CD4-positive, alpha-beta T cell treated with Interferon gamma for 1 hour (primary cell): ENCODE measurements at places on chromosomes 11 and 22.

DNA sequence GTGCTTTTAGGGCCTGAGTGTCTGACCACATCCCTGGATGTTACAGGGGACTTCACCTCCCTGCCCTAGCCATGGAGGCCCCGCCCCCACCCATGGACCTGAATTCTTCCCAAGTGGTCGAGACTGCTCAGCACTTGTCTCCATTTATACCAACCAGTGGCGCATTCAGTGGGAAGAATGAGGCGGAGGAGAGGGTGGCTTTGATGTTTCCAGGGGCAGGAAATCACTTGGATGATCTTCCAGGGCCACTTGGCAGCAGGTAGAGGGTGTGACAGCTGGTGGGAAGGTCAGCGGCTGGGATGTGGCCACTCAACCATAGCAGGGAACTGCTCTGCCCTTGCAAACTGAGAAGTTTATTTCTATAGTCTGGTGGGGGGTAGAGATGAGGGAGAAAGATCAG lies 155.1 kb upstream of the BLID start:
- DNase-seq, result no peak

DNA sequence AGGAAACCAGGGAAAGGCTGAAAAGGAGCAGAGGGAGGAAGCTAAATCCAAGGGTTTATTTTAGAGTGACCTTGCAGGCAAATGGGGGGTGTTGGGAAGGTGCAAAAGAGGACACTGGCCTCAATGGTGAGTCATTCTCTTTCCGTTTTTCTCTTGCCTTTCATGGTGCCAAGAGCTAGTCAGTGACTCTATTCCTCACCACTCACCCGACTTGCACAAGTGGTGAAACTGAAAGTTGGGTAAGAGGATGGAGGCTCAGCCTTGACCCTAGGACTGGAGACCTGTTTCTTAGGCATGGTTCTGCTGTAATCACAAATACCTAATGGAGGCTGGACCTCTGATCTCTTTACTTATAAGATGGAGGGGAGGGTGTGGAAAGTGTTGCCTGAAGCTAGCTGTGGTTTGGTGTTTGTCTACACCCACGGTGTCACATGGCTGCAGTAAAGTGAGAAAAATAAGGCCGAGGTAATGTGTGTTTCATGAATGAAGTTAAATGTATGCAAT lies 67.3 kb upstream of the CREB3L1 start:
- DNase-seq, result peak; percentile 19

- DNase-seq, result no peak
Measured at GRCh38 chr22:32375678-32376450, 18.2 kb downstream of the RFPL3 start.

DNA sequence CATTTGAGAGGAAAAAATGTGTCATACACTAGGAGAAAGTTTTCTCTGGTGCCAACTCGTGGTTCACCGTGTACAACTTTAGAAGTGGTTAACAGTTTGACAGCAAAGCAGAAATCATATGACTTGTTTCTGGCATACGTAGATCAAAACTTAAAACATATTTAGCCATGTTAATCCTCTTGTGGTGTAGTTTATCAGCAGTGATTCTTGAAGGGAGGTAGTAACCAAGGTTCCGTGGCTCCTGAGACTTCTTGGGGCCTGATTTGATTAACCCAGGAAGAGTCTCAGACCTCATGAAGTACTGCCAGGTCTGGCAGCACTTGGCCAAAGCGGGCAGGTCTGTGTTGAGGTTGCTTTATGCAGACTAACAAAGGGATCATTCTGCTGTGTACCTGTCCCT lies 40.5 kb downstream of the SREBF2 start:
- no peak for DNase-seq

- DNase-seq, result no peak
Measured at GRCh38 chr11:90919332-90919731, 696.5 kb upstream of the CHORDC1 start.

DNA sequence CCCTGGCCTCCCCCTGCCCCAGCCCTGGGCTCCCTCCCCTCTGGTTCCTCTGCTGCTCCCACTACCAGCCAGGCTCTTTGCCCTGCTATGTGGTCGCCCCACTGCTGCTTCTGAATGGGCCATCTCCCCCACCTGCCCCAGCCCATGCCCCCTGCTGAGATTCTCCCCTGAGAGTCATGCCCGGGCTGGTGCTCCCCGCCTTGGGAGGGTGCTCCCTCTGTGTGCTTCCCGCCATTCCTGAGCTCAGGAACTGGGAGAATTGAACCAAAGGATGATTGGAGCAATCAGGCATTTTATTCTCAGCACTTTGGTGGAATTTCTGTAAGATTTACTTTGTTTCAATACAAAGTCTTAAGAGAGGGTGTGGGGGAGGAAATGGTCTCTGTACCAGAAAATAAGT lies 6.8 kb downstream of the APOBEC3D start:
- DNase-seq, result no peak

- no peak for DNase-seq
Measured at GRCh38 chr11:45079075-45079444, 67.4 kb upstream of the PRDM11 start.

- no peak for DNase-seq
Measured at GRCh38 chr11:129395883-129396282, 20.2 kb downstream of the BARX2 start.

DNA sequence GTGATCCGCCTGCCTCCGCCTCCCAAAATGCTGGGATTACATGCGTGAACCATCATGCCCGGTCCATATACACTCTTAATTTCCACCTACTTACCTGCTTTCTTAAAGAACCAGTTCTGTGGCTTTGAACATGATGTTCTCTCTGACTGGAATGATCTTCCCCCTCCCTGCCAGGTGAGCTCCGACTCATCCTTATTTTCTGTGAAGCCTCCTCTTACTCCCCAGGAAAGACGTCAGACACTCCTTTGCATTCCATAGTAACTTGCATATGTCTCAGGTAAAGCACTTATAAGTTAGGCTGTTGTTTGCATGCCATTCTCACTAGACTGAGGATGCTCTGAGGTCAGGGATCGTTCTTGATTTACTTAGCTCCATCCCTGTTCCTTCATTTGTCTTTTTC lies 91.8 kb upstream of the RAB1B start:
- no peak for DNase-seq

- DNase-seq, result no peak
Measured at GRCh38 chr11:126423743-126424142, 68.3 kb downstream of the ST3GAL4 start.

GRCh38 chr11:42974510-42975179 lies 337.2 kb upstream of the API5 start:
- DNase-seq, result no peak

DNA sequence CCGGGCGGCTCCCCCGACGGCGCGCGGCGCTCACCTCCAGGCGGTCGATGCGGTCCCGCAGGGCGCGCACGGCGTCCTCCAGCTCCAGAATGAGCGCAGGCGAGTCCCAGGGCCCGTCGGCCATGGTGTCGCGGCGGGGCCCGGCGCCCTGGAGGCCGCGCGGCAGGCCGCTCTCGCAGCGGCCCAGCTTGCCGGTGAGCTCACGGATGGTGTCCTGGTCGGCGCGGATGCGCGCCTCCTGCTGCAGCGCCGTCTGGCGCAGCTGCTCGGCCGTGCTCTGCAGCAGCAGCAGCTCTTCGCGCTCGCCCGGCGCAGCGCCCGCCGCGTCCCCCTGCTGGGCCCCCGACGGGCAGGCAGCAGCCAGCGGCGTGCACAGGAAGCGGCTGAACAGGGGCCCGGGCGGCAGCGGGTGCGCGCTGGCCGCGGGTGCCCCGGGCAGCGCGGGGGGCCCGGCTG lies 599 bp downstream of the NPTXR start:
- DNase-seq, result peak; percentile 52

DNA sequence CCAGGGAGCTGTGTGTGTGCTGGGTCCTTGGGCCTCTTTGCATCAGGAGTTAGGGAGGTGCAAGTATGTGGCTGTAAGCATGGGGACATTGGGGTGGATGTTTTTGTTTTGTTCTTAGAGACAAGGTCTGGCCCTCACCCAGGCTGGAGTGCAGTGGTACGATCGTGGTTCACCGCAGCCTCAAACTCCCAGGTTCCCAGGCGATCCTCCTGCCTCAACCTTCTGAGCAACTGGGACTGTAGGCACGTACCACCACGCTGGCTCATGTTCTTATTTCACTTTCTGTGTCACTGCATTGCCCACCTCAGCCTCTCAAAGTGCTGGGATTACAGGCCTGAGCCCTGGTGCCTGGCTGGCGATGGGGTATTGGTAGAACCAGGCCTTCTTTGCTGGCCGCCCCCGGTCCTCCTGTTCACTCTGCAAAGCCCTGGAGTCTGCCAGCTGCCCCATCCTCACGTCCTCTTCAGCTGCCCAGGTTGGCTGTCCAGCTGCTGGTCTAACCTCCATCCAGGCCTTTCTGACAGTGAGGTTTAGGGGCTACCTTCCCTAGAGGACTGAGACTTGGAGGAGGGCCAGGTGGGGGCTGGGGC lies 851 bp upstream of the GRAMD4 start:
- no peak for DNase-seq

GRCh38 chr11:69797156-69797555 lies 22.0 kb upstream of the FGF4 start:
- no peak for DNase-seq

DNA sequence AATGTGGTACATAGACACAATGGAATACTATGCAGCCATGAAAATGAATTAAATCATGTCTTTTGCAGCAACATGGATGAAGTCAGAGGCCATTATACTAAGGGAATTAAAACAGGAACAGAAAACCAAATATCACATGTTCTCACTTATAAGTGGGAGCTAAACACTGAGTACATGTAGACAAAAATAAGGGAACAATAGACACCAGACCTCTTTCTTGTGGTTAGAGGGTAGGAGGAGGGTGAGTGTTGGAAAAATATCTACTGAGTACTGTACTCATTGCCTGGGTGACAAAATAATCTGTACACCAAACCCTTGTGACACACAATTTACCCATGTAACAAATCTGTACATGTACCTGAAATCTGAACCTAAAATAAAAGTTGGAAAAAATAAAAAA lies 59.1 kb upstream of the ANO5 start:
- DNase-seq, result no peak

GRCh38 chr11:86669424-86669823 lies 3.0 kb downstream of the ME3 start:
- no peak for DNase-seq

DNA sequence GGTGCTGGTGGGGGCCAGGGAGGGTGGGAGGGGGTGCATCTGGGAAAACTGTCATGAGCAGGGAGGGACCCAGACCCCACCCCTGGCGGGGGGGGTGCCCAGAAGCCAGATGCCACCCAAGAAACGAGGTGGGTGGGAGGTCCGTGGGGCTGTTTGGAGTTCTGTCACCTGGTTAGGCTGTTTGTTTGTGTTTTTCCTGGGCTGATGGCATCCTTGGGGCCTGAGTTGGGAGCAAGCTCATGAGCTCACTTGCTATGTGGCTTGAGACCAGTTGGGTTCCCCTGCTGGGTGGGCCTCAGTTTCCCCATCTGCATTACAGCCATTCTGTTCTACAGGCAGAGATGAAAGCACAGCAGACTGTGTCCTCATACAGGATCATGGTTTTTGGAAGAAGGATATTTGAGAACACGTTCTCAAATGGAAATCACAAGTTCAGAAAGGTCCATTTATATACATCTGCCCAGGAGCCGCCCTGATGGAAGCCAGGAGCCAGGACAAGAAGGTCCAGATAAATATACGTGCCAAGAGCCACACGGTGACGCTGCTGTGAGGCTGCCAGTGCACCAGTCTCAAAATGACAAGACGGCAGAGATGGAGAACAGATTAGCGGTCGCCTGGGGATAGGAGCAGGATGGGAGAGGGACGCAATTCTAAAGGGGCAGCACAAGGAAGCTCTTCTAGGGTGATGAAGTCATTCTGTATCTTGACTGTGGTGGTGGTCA lies 312.9 kb downstream of the MN1 start:
- DNase-seq, result no peak

GRCh38 chr11:120904116-120904515 lies 119.8 kb upstream of the TBCEL start:
- DNase-seq, result no peak

DNA sequence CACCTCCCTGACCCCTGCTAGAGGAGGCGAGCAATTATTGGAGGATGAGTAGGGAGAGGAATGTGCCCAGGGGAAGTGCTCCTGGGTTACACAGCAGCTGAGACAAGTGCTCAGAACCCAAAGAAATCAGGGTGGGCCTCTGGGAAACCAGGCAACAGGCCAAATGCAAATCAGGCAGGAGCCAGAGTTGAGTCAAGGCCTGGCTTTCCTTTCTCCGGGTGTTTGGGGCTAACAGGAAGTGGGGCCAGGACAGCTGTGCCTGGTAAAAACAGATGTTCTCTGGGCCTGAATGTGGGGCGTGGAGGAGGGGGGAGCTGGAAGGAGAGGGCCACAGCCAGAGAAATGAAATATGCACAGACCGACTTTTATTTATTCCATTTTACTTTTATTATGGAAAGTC lies 22.0 kb downstream of the MFNG start:
- DNase-seq, result no peak

GRCh38 chr11:134751031-134751585 lies 339.1 kb upstream of the B3GAT1 start:
- no peak for DNase-seq

DNA sequence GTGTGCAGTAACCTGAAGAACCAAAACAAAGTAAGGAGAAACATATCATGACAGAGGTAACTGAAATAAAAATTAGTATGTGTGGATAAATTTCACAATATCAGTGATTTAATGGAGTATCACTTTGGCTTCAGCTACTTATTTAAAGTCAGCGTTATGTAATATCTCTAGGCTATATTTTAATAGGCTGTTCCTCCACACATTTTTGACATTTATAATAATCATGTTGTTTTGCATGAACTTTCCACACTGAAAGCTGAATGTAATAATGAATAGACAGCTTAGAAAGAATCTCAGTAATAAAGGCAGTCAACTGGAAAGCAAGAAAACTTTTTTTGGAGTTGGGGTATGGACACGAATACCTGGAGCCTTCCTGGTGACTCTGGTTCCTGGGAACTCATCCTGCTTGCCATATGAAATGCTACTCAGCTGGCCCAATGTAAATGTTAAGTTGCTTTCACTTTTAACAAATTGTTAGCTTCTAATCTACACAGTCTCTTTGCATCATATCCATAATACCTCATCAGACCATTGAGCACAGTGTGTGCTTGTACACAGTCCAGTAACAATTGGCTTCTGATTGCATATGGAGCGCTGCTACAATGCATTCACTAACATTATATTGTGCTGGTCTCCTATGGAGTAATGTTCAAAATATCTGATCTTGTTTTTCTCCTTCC lies 257.7 kb downstream of the SOX6 start:
- no peak for DNase-seq

DNA sequence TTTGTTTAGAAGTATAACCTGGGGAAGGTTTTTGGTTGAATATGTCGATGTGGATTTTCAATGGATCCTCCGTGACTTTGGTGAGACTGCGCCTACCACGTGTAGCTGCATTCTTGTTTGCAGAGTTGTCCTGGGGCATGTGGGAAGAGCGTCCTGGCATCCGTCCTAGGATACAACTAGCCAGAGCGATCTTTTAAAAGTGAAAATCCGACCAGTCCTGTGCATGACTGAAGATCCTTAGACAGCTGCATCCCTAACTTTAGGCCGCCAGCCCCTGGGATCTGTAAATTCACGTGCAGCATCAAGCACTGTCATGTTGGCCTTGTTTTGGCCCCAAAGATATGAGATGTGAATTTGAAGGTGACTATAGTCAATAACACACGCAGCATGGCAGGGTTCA lies 22.4 kb upstream of the THY1 start:
- DNase-seq, result no peak
